ENCODE measurements at places on chromosomes 2 and 18.

DNA sequence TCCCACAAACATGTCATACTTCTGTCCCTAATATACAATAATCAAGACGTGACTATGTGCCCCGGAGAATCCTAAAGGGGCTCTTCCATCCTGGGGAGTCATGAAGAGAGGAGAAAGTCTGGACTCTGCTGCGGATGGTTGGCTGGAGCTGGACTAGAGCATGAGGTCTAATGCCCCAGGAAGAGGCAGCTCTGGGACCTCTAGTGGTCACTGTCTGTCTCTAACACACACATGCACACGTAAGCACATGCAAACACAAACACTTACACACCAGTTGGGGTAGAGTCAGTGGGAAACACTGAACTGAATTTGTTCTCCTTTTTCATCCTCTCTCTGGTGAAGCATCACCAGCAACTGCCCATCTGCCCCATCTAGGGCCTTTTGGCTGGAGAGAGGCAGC lies 271.6 kb downstream of the TDRD15 start:
- DNase-seq, result peak; percentile 39

DNA sequence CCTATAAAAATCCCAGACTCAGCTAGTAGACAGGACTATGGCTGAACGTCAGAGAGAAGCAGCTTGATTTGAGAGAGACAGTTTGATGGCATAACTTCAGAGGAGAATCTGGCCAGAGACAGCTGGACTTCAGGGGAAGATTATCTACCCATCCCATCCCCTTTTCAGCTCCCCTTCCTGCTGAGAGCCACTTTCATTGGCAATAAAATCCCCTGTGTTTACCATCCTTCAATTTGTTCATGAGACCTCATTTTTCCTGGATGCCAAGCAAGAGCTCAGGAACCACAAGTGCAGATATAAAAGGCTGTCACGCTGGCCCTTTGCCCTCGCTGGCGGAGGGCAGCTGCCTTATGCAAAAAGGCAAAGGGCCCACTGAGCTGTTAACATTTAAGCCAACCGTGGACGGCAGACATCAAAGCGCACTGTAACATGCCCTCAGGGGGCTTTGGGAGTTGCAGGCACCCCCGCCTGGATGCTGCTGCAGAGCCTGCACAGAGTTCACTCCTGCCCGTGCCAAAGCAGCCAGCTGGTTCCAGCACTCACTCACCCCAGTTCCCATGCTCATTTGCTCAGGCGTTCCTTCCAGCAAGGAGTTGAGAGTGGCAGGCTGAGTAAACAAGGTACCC lies 164.3 kb upstream of the PGAP1 start:
- no peak for DNase-seq

GRCh38 chr2:201854841-201855240 lies 48.5 kb downstream of the CDK15 start:
- DNase-seq, result no peak

GRCh38 chr2:221883976-221884375 lies 311.9 kb upstream of the EPHA4 start:
- peak; percentile 4 for DNase-seq

All from NCI-H82 (cell line).